ENCODE measurements at places on chromosomes 4 and X.

GRCh38 chr4:153112041-153112441 is 92.2 kb upstream of the TRIM2 start:
- no peak for DNase-seq

- no peak for DNase-seq
Observed at GRCh38 chrX:45309096-45309495, 108.4 kb upstream of the DIPK2B start.

- no peak for DNase-seq
Observed at GRCh38 chr4:6727943-6728250, 11.9 kb downstream of the BLOC1S4 start.

GRCh38 chrX:133880032-133880443 is 105.4 kb downstream of the GPC3 start:
- DNase-seq: no peak

GRCh38 chr4:108213308-108213707 is 44.6 kb upstream of the LEF1 start:
- DNase-seq: no peak

GRCh38 chrX:154531626-154532025 is 15.0 kb downstream of the G6PD start:
- no peak for DNase-seq

DNA sequence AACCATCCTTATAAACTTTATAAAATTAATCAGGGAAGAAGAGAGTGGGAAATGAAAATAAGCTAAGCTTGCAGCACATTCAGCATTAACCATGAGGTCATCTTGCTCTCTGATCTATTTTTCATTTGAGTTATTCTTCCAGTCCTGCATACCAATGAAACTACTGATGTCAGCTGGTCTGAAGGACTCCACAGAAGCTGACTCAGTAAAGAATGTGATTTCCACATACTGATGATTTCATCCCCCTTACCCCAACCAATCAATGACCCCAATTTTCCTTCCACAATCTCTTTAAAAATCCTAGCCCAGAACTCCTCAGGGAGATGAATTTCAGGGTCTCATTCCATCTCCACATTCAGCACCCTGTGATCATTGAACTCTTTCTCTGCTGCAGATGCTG is 18.8 kb upstream of the DSPP start:
- DNase-seq: no peak

DNA sequence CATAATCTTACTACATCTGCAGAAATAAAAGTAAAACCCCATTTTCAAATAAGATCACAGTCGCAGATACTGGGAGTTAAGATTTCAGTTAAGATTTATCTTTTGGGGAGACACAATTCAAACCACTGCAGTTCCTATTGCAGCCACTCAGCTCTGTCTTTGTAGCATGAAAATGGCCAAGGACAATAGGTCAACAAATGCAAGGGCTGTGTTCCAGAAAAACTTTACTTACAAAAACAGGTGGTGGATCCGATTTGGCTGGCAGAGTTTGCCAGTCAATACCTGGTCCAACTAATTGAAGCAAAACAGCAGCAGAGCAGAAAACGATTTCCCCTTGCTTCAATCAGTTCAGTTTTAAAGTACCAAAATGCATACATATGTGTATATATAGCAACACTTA is 77.4 kb downstream of the TENM3 start:
- DNase-seq: no peak

GRCh38 chr4:27474691-27475090 is 614.0 kb downstream of the STIM2 start:
- no peak for DNase-seq

DNA sequence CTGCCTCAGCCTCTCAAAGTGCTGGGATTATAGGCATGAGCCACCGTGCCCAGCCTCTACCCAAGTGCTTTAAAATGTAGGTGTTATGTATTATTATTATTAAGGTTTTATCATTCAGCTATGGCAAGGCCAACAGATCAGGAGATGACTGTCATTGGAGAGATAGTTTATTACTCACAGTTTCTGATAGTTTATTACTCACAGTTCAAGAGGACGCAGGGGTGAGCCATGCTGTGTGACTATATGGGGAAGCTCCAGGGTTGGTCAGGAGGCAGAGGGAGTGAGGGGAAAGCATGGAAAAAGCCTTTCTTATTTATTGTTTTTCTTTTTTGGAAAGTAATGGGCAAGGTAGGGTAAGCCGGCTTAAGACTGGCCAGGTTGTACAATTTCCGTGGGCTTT is 25.4 kb upstream of the ARSD start:
- DNase-seq: no peak

DNA sequence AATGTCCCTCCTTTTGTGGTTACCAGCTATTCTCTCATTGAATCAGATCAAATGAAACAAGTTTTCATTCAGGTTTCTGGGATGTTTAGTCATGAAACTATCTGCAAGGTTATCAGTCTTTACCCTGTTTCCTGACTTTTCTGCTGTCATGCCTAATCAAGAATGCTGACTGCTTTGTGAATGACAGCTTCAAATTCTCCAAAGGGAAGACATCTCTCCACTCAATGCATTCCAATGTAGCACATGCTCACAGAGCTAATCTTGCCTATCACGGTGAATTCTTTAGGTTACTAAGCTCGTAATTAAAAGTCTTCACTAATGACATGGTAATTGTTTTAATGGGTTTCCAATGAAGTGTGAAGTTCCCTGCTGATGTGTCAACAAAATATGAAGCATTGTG is 1068.5 kb downstream of the PCDH7 start:
- no peak for DNase-seq

DNA sequence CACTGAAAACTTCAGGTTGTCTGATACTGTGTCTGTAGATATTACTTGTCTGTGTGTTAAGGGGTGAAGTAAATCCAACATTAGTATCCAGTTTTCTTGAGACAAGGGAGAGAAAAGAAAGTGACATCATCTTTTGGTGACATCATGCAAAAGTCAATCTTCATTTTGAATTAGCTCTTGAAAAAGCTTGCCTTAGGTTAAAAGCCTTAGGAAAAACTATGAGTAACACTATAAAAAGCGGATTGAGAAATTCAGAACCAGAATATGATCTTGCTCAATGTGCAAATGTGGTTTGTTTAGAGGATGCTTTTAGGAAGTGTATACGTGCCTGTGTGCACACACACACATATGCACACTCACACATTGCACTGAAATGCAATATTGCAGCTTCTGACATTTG is 345.8 kb upstream of the CASK start:
- DNase-seq: no peak

Data from right renal cortex interstitium (tissue), 3 donors.